ENCODE measurements at places on chromosomes 5 and 9.

GRCh38 chr5:76789991-76790581 lies 28.7 kb upstream of the F2RL1 start:
- no peak for DNase-seq
- H3K36me3 ChIP-seq: no peaks in the 10 kb centered on the region
- H3K27me3 ChIP-seq: no peaks in the 10 kb centered on the region
- H3K4me1 ChIP-seq: no peaks in the 10 kb centered on the region

GRCh38 chr9:85158512-85158911 lies 489.0 kb downstream of the NTRK2 start:
- no peak overlapping the region for H3K4me3 ChIP-seq
- H3K36me3 ChIP-seq: no peaks in the 10 kb centered on the region

DNA sequence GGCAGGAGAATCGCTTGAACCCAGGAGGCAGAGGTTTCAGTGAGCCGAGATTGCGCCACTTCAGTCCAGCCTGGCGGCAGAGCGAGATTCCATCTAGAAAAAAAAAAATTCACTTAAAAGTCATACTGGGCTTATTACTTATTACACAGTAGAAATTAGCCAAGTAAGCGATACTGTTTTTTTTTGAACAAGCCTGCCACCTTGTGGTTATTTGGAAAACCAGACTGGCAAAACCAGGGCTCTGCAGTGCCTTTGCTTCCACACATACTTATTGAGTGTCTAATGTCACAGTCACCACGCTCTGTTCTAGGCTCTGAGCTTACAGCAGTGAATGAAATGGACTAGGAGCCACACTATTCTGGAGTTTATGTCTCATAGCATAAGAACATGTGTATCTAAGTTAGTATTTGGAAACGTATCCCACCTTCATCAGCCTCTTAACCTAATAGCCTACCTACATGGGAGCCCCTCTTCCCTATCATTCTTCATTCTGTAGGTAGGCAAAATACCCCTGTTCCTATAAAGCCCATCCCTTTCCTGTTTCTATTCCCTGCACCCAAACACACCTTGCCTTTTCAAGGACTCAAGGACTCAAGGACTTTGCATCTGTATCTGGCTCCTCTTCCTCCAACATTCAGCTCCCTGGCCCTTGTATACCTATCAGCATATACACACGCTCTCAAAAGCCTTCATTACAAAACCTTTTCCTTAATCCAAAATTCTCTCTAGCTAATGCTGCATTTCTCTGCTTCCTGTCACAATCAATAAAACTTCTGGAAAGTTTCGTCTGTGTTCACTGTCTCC lies 13.9 kb upstream of the BASP1 start:
- no peak overlapping the region for H3K4me3 ChIP-seq
- H3K27me3 ChIP-seq: no peaks in the 10 kb centered on the region
- DNase-seq: no peak
- no peaks in the 10 kb centered on the region for H3K4me1 ChIP-seq
- H3K36me3 ChIP-seq: no peaks in the 10 kb centered on the region

DNA sequence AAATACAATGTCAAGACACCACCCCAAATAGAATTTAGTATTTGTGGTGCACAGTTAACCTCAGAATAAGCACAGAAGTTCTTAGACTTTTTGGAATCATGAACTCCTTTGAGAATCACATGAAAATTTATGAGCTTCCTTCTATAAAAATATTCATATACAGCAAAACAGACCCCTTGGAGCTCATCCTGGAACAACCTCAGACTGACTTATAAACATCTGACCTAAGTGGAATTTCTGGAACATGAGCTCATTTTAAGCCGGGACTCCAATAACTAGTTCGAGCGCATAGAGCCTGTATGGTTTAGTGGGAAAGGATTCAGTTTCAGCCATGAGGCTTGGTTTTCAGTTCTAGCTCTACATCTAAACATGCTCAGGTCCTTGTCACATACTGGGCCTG lies 192.3 kb downstream of the DEPDC1B start:
- no peaks in the 10 kb centered on the region for H3K27me3 ChIP-seq
- H3K4me3 ChIP-seq: no peak overlapping the region
- no peak overlapping the region for H3K27ac ChIP-seq
- DNase-seq: no peak
- H3K36me3 ChIP-seq: no peaks in the 10 kb centered on the region

DNA sequence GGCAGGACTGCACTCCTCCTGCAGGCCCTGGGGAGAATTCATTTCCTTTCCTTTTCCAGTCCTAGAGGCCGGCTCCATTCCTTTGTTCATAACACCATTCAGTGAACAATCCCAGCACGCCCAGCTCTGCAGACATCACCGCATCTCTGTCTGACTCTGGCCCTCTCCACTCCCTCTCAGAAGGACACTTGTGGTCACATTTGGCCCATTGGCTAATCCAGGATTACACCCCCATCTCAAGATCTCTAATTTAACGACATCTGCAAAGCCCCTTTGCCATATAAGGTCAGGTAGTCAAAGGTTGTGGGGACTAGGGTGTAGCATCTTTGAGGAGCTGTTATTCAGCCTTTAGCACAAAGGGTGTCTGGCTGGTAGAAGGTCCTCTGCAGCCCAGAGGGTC lies 185.0 kb upstream of the DAP start:
- no peaks in the 10 kb centered on the region for H3K4me1 ChIP-seq
- H3K27ac ChIP-seq: no peak overlapping the region
- DNase-seq: no peak
- H3K4me3 ChIP-seq: no peak overlapping the region
- H3K27me3 ChIP-seq: no peaks in the 10 kb centered on the region

DNA sequence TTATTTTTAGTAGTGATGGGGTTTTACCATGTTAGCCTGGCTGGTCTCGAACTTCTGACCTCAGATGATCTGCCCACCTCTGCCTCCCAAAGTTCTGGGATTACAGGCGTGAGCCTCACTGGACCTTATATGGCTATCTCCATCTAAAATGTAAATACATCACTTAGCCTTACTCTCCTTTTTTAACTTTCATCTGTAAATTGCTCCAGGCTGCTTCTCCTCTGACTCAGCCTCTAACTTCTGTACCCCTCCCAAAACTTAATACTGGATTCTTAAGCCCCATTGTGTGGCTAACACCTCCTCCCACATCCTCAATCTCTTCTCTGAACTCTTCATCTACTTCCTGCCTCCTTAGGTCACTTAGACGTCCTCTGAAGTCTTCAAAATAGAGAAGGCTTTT lies 4.0 kb downstream of the SNX30 start:
- H3K27me3 ChIP-seq: no peaks in the 10 kb centered on the region
- H3K27ac ChIP-seq: no peak overlapping the region
- no peaks in the 10 kb centered on the region for H3K36me3 ChIP-seq
